ENCODE measurements at places on chromosomes 3 and 15.
A peak's percentile ranks its signal among the peaks of the same experiment; 100 is the strongest.

DNA sequence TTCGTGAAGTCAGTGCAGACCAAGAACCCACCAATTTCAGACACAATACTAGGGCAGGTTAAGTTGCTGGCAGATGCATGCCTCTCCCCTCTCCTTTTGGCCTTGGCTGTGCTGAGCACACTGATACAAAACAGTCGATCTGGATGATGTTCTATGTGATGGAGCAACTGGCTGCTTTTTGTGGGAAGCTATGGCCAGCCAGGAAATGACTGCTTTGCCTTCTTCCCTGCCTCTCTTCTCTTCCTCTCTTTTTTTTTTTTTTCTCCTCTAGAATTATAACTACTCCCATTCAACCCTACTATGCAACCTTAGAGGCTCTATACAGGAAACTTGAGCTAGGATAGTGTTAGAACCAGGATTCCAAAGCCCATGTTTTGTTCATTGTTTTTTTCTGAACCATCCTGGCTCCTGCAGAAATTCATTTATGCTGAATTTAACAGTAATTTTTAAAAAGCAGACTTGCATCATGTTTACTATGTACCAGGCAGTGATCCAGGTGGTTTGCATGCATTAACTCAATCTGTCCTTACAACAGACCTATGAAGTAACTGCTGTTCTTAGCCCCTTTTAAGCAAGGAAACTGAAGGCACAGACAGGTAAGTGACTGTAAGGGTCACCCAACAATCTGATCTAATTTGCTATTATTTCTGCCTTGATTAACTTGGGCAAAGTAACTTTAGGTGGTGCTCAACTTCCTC, 62.9 kb downstream of the PLD1 start:
- DNase-seq: peak; percentile 44

DNA sequence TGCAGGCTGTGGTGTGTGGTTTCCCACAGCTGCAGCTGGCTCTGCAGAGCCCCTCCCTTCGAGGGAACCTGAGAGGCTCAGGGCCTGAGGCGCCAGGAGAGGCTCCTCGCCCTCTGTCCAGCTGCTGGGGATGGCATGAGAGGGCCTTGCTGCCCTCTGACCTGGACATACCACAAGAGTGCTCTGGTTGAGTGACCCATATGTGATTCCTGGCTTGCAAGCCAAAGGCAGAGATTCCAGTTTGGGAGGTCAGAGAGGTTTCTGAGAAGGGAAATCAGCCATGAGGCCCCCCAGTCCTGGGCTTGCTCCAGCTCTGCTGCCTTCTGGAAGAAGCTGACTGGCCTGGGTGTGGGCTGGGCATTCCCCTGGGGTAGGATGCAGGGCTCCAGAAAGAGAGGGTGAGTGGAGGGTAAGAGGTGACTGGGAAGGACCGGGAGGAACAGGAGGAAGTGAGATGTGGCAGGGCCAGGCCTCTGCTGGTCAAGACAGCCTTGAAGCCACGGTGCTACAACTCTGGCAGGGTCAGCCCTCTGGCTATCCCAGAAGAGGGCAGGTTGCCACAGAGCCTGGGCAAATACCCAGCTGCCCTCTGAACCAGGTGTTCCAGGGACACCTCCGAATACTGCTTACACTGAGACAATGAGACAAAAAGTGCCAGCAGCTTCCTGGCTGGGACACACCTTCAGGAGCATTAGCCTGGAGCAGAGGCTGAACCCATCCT, 16.0 kb upstream of the SRP14 start:
- peak; percentile 54 for DNase-seq

GRCh38 chr15:32029409-32029861, 880 bp upstream of the CHRNA7 start:
- DNase-seq: no peak

- peak; percentile 44 for DNase-seq
Measured at GRCh38 chr3:193783166-193783896, 190.3 kb downstream of the OPA1 start.

DNA sequence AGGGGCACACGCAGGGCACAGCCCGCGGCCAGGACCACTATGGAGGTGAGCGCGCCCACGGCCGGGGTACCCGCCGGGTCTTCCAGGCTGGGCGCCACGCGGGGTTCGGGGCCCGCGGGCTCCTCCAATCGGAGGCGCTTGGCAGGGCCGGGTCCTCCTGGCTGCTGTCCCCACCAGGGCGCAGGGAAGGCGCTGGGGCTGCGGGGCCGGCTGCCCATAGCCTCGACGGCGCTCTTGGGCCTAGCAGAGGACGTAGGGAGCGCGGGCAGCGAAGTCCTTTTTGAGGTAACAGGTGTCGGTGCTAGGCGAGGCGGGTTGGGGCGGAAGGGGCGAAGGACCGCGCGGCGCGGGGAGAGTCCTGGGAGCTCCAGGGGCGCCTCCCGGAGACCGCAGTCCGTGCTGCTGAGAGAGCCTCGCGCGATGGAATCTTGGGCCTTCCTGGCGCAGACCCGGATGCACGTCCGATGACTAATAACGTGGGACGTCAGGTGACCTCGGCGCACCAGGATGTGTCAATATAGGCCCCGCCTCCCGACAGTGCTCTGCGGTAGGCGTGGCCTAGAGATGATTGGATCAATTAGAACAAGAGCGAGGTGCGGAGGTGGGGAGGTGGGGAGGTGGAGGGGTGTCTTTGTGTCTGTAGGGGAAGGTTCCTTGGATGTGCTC, at the start of gene PRR23A:
TSS of gene PRR23A (minus strand) at position 218 of the 666 bp plus-strand sequence. CDS start at position 218, 0 bp downstream.
- DNase-seq: no peak

DNA sequence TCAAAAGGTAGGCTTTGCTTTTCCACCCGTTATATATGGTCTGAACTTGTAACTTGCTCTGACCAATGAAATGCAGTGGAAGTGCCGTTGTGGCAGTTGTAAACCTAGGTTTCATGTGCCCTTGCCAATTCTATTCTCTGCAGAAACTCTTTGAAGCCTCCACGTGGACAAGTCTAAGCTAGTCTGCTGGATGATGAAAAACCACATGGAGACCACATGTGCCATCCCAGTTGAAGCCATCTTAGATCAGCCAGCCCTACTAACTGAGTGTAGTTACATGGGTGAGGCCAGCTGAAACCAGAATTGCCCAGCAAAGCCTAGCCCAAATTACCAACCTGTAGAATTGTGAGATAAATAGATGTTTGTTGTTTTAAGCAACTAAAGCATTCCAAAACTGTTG, 183.7 kb upstream of the KCNH8 start:
- no peak for DNase-seq

DNA sequence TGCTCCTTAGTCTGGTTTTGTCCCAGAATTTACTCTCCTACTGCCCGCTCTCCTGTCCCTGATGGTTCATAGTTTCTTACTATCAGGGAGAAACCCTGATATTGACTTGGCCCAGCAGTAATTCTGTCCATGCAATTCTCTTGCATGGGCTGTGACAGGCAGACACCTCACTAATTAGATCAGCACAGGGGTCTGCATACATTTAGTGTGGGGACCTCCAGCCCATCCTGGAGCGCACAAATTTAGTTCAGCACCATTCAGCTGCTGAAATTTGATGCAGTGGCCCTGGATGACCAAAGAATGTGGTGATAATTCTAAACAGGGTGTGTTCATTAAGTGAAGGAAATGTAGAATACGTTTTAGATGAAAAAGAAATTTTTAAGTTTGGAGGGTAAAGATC, 555.5 kb upstream of the TBL1XR1 start:
- DNase-seq: no peak

DNA sequence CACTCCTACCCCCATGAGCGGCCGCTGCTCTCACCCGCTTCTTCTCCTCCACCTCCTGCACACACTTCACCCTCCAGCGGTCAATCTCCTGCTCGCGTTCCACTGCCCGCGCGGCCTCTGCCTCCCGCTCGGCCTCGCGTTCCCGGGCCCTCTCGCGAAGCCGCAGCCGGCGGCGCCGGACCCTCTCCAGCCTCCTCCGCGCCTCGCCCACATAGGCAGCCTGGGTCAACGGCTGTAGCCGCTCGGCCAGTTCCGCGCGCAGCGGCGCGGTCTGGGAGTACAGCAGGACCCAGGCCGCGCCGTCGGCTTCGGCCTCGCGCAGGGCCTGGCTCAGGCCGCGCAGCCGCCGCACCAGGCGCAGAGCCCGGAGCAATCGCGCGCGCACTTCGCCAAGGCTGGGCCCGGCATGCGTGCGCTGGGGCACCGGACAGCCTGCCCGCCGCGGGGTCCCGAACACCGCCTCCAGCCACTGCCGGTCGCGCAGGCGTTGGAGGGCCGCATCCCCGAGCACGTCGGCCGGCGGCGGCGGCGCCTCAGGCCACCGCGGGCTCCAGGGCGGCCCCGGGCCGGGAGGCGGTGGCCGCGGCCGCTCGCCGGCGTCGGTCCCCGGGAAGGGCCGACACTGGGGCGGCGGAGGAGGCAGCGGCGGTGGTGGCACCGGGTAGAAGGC, 595 bp downstream of the PDCD7 start:
- peak; percentile 65 for DNase-seq

- no peak for DNase-seq
Measured at GRCh38 chr3:69129531-69129930, 7.1 kb upstream of the LMOD3 start.

All from choroid plexus epithelial cell (primary cell).